Immature natural killer cell (primary cell): ENCODE measurements at places on chromosomes 2 and 18.

- no peak for DNase-seq
These were observed 36.2 kb downstream of the KIAA2012 start for GRCh38 chr2:202109139-202109736.

DNA sequence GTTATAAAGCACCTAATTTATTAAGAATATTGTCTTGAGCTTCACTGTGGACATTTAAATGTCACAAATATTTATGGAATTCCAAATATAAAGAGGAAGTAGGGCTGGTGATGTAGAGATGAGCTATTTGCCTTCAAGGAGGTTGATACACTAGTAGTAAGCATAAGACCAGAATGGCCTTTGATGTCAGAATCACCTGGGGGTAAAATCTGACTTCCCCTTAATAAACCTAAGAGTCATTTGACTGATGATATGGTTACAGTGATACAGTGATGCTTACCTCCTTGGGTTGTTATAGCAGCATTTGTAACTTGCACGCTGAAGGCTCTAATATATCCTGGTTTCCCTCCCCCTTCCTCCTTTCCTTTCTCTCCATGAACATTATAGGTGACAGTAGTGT, 143.7 kb downstream of the CERS6 start:
- DNase-seq: no peak

DNA sequence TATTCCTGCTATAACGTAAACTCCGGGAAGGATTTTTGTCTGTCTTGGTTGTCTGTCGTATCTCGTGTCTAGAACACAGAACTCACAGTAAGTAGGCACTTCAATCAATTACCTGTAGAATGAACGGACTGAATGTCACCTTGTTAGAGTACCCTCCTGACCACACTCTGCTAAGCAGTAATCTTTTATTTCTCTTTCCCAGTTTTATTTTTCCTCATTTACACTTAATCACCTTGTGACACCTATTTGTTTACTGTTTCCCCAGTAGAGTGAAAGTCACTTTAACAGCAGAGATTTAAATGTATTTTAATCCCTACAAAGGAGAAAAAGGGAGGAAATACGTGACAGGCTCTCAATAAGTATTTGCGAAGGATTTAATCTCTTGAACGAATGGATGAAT, 514 bp upstream of the EPB41L5 start:
- no peak for DNase-seq

DNA sequence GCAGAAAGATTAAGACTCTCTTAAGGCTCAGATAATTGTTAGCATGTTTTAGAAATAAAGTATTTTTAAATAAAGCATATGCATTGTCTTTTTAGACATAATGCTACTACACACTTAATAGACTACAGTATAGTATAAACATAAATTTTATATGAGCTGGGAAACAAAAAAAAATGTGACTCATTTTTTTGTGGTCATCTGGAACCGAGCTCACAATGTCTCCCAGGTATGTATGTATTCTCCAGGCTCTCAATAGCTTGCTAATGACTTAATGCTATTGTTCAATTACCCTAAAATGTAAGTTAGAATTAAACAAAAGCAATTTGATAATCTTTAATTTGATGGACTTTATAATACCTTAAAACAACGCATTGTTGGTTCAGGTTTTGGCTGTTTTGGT, 167.2 kb downstream of the NUP35 start:
- DNase-seq: no peak

DNA sequence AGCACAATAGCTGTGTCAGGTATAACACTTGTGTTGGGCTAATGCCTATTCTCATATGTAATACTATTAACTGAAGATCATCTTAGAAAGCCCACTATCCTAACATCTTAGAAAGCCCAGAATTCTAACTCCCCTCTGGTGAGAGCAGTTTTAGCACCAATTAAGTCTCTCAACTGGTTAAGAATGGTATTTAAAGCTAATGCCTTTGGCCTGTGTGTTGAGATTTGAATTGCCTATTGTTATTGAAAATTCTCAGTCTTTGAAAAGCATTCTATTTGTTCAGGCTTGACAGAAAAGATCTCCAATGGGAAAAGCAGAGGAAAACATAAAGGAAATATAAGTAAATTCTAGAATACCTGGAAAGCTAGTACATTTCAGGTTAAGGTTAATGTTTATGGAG, 352.5 kb downstream of the ARHGAP15 start:
- DNase-seq: no peak

DNA sequence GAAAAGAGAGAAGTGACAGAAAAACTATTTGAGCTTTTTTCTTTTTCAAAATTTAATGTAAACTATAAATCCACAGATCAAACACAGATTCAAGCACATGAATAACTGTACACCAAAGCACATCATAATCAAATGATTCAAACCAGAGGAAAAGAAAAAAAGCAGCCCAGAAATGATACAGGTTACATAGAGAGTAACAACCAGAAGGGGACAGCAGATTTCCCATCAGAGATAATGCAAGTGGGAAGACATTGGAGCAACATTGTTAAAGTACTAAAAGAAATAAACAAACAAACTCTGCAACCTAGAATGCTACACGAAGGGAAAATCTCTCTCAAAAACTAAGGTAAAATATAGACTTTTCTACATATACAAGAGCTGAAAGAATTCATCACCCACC, 34.5 kb downstream of the CMPK2 start:
- DNase-seq: no peak

- no peak for DNase-seq
These were observed 331.6 kb downstream of the KCNS3 start for GRCh38 chr2:18209934-18210639.

DNA sequence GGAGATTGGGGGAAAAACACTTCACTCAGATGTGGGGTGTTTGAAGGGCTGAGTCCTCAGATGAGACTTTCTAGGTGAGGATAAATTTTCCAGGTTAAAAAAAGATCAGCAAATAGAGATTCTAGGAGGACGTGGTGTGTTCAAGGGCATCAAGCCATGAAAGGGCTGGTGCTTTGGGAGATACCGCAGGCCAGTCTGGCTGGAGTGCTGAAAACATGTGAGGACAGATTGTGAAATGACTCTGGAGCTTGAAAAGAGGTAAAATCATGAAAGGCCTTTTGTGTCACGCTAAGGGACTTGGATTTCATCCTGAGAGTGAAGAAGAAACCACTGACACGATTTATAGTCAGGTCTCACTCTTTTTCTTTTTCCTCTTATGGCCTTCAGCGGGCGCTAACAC, 320.5 kb downstream of the DPP10 start:
- no peak for DNase-seq

DNA sequence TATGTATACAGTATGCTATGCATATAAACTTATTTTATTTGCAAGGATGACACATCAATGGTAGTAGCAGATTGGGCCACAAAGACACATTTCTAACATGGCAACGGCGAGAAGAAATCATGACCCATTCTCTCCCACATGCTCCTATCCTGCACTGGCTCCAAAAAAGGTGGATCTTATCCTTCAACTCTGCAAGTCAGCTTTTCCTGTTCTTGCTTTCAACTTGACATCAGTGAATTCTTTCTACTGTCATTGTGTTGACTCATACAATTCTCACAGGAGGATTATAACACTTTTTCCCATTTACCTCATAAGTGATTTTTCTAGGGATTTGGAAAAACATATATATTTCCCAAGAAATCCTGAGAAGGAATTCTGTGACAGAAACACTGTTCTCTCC, 53.1 kb downstream of the ACVR1 start:
- no peak for DNase-seq

DNA sequence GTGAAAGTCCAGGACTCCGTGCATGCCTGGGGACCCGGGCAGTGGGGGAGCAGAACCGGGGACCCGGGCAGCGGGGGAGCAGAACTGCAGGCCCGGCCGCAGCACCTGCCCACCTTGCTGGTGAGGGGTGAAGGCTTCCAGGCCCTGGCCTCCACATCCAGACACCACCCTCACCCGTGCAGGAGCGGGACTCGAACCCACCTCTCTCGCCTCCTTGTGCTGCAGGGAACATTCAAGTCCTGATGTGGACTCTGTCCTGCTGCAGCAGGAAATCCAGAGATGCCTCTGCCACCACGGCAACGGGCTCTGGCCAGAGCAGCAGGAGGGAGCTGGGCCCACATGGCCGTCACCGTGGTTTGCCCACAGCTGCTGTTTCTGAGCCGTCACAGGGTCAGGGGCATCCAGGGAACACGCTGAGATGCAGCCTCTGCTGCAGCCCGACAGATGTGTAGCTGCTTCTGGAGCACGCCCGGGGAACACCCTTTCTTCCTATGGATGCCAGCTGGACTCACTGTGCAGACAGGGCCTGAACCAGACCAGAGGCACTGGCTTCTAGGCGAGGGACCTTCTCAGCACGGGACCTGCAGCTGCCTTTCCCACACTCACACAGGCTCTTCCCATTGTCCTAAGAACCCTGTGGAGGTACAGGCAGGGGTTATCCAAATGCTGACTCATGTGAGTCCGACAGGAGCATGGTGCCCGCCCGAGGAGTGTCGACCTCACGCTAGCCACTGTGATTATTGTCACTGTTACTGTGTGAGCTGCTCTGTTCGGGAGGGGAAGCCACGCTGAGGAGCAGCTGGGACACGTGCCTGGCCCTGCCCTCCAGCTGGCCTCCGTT, 89.2 kb upstream of the CTDP1 start:
- no peak for DNase-seq

DNA sequence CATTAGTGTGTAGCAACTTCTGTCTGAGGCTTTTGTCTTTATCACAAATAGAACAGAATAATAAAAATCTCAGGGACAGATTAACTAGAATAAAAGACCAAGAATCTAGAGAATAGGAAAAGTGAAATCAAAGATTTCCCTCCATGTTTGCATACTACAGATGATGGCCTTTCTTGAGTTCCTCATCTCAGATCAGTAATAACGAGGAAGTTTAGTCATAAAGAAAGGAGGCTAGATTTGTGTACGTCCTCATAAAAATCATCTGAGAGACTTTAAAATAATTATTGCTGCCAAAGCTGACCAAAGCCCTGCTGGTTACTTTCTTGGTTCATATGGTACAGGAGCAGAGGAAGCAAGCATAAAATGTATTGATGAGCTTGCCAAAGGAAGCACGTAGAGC, 117.3 kb downstream of the MIB1 start:
- no peak for DNase-seq

DNA sequence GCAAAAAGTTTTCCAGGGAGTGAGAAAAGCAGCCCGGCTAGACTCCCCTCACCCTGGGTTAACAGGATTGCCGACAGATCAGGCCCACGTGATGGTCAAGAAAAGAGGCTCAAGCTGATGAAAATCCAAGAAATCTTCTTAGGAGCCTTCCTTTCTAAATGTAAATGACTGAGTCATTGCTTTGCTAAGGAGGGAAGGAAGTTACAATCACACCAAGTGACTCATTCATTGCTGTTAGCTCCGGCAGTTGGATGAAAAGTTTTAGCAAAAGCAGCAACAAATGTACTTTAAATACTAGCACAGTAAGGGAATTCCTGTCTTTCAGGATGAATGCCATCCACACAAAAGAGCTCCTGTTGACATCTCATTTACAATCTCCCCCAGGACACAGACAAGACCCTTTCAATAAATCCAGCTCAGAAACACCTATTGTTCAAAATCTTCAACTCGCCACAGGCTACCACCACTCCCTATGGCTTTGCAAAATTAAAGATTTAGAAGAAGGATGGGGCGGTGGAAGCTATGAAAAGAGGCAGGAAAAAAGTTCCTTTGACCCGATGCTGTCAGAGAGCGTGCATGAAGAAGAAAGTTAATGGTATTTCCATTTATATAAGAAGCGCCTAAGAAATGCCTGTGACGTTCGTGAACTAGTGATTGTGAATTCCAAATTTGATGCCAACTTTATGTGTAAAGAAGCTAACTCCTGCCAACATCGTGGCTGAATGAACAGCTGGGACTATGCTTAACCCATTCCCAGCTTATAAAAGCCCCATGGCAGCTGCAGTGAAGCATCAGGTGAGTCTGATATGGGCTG, 153.7 kb downstream of the TGIF1 start:
- DNase-seq: peak; percentile 25

DNA sequence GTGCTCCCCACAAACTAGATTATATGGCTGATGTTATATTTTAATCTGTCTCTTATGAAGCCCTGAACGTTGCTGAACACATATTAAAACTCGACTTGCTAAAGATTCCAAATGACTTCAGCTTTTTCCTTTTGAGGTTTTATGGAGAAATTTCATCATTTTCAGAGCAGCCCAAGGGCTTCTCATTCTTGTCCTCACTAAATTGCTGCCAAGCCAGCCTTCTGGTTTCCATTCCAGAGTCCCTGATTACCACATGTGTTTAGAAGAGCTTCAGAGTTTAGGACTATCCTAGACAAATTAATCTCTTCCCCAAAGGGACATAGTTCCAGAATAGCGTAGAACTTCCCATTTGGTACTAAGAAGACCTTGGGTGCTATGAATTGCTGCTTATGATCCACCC, 77.8 kb upstream of the CCDC195 start:
- no peak for DNase-seq

GRCh38 chr2:15760232-15760910, 168.7 kb downstream of the DDX1 start:
- DNase-seq: no peak

GRCh38 chr2:86623043-86623493, 597 bp downstream of the RNF103 start:
- no peak for DNase-seq

DNA sequence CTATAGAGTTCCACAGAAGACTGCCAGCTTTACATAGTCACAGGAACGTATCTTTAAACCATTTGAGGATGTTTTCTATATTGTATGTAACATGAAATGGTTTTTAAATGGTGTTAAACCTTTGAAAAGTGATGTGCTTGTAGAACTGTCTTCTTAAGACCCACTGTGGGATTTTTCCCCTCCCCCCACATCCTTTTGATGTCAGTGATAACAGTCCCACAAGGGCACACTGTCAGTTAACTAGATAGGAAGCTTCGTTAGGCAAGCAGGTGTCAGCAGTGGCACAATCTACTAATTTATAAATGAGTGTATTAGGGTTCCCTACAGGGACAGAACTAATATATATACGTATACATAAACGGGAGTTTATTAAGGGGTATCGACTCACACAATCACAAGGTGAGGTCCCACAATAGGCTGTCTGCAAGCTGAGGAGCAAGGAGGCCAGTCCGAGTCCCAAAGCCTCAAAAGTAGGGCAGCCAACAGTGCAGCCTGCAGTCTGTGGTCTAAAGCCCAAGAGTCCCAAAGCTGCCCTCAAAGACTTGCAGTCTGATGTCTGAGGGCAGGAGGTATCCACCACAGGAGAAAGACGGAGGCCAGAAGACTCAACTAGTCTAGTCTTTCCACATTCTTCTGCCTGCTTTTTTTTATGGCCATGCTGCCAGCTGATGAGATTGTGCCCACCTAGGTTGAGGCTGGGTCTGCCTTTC, 23.8 kb upstream of the HNRNPLL start:
- no peak for DNase-seq

- no peak for DNase-seq
These were observed 48.0 kb upstream of the RAB1A start for GRCh38 chr2:65177751-65178442.
